Fibroblast of the aortic adventitia (primary cell): ENCODE measurements at places on chromosomes 16 and 17.

DNA sequence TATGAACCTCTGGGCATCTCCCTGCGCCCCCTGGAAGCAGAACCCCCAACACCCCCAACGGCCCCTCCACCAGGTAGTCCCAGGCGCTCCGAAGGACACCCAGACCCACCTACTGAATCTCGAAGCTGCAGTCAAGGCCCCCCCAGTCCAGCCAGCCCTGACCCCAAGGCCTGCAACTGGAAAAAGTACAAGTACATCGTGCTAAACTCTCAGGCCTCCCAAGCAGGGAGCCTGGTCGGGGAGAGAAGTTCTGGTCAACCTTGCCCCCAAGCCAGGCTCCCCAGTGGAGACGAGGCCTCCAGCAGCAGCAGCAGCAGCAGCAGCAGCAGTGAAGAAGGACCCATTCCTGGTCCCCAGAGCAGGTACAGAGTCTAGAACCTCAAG, 1.5 kb downstream of the BCL6B start:
- DNase-seq, result no peak

- DNase-seq, result no peak
Observed at GRCh38 chr16:3025032-3026002, 1.5 kb downstream of the THOC6 start.

DNA sequence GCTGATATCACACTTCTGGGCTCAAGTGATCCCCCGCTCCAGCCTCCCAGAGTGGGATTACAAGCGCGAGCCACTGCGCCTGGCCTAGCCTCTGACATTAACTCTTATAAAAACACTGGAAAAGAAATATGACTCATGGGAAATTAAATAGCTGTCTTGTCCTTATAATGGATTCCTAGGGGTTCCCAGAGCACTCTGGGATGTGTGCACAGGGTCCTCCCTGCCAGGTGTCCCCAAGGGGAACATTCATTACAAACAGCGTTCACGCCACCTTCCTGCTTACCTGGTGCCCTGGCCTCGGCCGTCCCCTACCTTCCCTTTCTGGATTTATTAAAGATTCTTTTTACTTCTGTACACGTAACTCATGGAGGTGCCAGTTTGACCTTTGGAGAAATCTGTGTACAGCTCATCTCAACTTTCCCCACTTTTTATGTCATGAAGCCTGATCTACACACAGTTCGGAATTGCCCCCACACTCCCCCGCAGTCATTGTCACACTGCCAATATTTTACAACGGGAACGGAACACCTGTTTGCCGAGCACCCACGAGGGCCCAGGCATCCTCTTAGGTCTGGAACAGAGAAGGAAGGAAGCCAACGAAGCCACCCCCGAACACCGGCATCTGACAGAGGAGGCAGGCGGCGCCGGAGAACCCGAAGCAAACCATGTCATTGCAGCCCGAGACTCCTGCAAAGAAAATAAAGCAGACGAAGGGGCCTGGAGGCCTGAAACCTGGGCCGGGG, 39.7 kb upstream of the MEAK7 start:
- DNase-seq, result no peak

GRCh38 chr17:27993161-27993695, 49.2 kb upstream of the NLK start:
- no peak for DNase-seq

GRCh38 chr17:73798111-73798748, 154.0 kb upstream of the SDK2 start:
- DNase-seq, result peak; percentile 85
